ENCODE measurements at places on chromosomes 13 and 19.
A peak's percentile ranks its signal among the peaks of the same experiment; 100 is the strongest.

- DNase-seq, result no peak
Measured at GRCh38 chr13:85508683-85509329, 290.4 kb downstream of the SLITRK6 start.

DNA sequence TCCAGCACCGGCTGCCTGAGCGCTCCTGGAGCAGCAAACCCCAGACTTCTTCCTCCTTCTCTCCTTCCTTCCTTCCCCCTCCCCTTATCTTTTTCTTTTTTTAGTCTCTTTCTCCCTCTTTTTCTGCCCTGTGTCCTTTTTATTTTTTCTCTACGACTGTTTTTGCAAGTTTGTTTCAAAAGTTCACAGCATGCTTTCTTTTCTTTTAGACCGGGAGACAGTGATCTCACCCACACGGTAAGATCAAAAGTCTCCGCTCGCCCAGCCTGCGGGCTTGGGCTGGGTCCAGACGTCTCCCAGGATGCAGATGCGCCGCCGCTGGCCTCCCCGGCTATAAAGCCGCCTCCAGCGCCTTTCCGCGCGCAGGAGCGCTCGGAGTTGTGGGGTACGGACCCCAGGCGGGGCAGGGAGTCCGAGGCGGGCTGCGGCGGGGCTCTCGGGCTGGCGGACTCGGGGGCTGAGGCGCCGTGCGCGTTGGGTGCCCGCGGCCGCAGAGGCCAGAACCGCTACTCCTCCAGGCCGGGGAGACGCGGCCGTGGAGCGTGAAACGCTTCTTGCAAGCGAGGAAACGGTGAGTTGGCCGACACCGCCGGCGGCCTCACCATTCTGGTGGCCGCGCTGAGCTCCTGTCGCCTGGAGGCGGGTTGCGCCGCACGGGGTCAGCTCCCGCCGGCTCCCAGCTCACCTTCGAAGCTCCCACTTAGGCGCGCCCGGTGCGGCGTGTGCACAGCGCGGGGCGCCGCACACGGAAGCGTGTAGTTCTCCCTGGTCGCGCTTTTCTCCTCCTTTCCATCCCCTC, 2.0 kb upstream of the TSHZ3 start:
- DNase-seq, result no peak

DNA sequence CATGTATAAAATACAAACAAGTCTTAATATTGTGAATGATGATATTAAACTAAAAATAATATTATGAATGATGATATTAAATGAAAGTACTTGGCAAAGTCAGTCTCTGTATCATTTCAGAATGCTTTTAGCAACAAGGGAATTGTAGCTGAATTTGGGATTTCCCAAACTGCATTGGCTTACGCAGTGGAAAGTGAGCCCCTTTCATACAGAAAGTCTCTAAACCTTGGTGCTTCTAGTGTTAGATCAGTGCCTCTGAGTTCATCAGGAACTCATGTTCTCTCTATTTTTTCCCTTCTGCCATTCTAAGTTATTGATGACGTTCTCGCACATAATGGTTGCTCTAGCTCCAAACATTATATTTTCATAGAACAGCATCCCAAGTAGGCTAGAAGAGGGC, 300.0 kb downstream of the ITGBL1 start:
- DNase-seq, result no peak

DNA sequence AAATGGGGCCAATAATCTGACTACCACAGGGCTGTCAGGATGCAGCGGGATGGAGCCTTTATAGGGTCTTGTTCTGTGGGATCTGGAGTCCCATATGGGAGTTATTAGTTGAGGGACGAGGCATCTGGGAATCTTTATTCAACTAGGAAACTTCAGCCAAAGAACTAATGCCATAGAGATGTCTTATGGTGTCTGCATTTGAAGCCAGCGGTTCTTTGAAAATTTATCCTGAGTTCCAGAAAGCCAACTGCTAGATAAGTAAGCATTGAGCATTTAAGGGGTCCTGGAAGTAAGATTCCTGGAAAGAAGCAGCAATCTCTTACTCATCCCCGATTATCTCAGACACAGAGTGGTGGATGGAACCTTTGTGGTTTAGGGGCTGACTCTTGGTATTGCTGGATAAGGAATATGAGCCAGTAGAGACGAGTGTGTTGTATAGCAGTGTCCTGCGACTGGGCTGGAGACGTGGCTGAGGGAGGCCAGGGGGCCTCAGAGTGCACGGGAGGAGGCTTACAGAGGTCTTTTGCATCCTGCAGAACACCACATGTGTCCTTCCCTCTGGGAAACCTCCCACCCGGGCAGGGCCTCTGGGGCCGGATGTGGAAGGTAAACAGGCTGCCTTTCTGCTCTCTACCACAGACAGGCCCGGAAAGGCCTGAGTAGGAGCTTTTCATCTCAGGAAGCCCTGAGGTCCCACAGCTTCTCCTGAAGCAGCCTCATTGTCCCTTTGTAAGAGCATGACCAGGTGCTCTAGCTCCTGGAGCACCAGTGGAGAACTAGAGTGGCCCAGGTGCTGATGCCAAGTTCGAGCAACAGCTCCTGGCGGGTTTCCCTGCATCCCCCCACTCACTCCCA, 28.8 kb downstream of the ACTN4 start:
- peak; percentile 74 for DNase-seq

- peak; percentile 76 for DNase-seq
Measured at GRCh38 chr13:111541752-111542529, 221.5 kb downstream of the TEX29 start.

DNA sequence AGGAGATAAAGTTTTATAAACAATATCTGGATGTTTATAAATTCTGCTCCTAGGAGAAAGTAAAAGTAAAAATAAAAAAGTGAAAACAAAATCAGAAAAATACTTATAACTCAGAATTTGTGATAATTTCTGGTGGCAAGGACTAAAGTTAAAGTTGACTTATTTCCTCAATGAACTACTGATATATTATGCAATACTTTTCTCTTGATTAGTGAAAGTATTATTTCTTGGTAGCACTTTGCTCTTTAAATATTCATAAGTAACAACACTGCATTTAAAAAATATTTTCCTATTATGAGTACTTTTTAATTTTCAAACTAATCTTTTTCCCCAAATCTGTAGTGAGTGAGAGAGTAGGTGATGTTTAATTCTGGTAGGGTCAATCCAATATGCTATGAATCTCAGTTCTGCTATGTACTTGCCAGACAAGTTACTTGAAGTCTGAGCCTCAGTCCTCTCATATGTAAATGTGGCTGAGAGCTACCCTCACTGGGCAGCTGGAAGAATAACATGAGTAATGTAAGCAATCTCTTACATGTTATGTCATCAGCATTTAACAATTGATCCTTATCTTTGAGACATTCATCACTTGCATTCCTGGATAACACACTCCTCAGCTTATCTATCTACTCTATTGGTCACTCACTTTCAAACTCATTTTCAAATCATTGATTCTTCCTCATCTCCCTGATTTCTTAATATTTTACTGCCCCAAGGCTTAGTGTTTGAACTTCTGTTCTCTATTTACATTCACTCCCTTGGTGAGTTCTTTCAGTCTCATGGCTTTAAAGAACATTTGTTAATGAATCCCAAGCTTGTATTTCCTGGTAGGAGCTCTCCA, 239.0 kb downstream of the RGCC start:
- peak; percentile 21 for DNase-seq

- no peak for DNase-seq
Measured at GRCh38 chr19:30449078-30449590, 77.0 kb downstream of the ZNF536 start.

DNA sequence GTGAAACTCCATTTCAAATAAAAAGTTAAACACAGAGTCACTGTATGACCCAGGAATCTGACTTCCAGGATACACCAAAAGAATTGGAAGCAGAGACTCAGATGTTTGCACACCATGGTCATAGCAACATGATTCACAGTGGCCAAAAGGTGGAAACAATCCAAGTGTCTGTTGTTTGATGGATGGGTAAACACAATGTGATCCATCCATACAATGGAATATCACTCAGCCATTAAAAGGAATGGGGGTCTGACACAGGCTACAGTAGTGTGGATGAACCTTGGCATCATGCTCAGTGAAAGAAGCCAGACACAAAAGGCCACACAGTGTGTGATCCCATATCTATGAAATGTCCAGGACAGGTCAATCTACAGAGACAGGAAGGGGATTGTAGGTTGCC, 174.3 kb downstream of the PTPRS start:
- no peak for DNase-seq

DNA sequence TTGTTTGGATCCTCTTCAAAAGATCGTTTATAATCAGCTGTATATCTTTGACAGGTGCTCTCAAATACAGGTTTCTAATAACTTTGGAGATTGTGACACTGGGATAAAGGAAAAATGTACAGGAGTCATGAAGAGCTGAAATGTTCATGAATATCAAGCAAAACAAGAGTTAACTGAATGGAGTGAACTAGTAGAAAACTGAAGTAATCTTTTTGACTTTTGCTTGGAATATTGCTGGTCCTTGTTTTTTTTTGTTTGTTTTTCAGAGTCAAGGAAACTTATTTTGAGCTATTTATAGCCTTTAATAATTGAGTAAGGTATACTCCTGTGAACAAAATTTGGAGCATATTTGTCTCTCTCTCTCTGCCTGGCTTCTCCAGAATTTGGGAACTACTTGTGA, 25.3 kb downstream of the MED4 start:
- no peak for DNase-seq
